MV-4-11 (cell line): ENCODE measurements at places on chromosomes 11 and 22.

DNA sequence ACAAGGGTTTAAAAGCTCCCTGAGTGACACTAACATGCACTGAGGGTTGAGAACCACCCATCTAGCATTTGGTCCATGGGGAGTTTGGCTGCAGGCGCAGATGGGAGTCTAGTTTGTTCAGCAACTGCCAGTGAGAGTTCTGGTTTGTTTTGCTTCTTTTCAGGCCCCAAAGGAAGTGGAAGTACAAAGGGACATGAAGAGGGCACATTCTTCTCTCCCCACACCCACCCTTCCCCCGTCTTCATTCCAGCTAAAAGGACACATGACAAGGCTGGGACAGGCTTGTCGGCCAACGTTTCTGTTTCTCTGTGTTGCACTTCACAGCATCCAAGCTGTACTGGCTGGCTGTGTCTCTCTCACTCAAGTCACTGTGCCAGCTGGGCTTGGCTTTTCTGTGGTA lies 8.2 kb upstream of the ENDOD1 start:
- DNase-seq, result no peak

DNA sequence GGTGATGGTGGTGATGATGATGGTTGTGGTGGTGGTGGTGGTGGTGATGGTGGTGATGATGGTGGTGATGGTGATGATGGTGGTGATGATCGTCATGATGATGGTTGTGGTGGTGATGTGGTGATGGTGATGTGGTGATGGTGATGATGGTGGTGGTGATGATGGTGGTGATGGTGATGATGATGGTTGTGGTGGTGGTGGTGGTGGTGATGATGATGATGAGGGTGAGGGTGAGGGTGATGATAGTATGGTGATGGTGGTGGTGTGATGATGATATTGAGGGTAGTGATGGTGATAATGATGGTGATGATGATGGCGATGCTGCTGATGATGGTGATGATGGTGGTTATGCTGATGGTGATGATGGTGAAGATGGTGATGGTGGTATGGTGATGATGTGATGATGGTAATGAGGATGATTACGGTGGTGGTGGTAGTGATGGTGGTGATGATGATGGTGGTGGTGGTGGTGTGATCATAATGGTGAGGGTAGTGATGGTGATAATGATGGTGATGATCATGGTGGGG lies 63.8 kb downstream of the MPPED1 start:
- DNase-seq, result no peak

GRCh38 chr11:115256397-115257197 lies 247.6 kb downstream of the CADM1 start:
- DNase-seq, result no peak

DNA sequence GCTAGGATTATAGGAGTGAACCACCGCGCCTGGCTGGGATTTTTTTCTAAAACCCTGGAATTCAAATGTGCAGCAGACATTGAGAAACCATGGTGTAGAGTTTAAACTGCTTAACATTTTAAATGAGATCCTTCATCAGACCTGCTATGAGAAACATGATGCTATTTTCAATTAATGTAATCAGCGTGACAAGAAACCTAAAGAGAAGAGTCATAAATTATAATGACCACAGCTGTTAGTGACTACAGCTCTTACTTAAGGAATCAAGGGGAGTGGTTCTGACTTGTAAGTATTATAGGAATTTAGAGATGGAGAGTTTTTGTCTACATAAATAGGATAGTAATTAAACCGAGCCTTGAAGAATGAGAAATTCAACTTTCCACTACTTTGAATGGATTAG lies 170.6 kb downstream of the BARX2 start:
- no peak for DNase-seq

DNA sequence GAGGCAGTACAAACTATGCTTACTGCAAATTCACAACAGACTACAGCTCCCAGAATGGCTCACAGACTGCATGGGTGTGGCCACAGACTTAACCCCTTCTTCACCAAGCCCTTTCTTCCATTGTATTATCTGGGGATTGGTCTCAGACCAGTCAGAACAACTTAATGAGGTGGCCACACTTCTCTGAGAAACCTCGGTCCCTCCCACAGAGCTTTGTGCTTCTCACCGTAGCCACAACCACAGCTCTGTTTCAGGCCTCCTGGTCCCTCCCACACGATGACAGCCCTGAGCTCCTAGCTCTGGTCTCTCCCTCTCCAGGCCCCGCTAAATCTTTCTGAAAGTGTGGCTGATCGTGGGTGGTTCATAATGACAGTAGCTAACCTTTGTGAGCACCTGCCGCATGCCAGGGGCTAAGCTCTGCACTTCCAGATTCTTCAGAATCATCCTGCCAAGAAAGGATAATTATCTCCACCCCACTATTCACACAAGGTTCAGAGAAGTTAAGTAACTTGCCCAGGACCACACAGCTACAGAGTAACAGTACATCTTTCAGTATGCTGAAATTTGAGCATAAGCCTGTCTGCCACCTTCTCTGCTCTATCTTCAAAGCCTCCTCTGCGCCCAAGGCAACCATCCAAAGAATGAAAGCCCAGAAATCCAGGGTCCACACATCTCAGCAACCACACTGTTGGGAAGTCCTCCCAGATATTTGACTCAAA lies 5.4 kb downstream of the PDE2A start:
- peak; percentile 43 for DNase-seq

- DNase-seq, result no peak
Measured at GRCh38 chr11:75103380-75104026, 6.8 kb upstream of the OR2AT4 start.

DNA sequence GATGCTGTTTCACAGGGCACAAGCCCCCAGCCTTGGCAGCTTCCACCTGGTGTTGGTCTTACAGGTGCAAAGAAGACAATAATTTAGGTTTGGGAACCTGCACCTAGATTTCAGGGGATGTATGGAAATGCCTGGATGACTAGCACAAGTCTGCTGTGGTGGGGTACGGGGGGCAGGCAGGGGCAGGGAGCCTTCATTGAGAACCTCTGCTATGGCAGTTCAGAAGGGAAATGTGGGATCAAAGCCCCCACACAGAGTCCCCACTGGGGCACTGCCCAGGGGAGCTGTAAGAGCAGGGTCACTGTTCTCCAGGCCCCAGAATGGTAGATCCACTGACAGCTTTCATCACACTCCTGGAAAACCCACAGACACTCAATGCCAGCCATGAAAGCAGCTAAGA lies 686.5 kb downstream of the FAM181B start:
- no peak for DNase-seq

- DNase-seq, result peak; percentile 81
Measured at GRCh38 chr22:38305471-38306448, 11.5 kb downstream of the CSNK1E start.
